ENCODE measurements at places on chromosomes 16 and 17. TPM values are rescaled to one million over a fixed set of nuclear protein-coding genes. Genes with fewer than 3 reads are reported as not detected.

TSR3 gene
- total RNA-seq, result 89.3 TPM

CCL2 gene
- 65.2 TPM for total RNA-seq

PRAC1 gene
- total RNA-seq, result not detected

CD300E gene
- total RNA-seq, result not detected

CA5A gene
- total RNA-seq, result not detected

CDK12 gene
- total RNA-seq, result 34.5 TPM

SMIM36 gene
- total RNA-seq, result not detected

DPEP3 gene
- total RNA-seq, result not detected

TP53TG3B gene
- total RNA-seq, result 0.37 TPM

EDC4 gene
- 65.8 TPM for total RNA-seq

PRR29 gene
- total RNA-seq, result 0.73 TPM

RAPGEFL1 gene
- total RNA-seq, result 2.4 TPM

CAVIN1 gene
- total RNA-seq, result 487 TPM

PDILT gene
- total RNA-seq, result not detected

PIGW gene
- 25.2 TPM for total RNA-seq

CCDC200 gene
- total RNA-seq, result not detected

PRKCA gene
- 40.8 TPM for total RNA-seq

JMJD8 gene
- 68.3 TPM for total RNA-seq

NEUROD2 gene
- not detected for total RNA-seq

HEATR9 gene
- total RNA-seq, result not detected

KRT39 gene
- total RNA-seq, result not detected

PLLP gene
- total RNA-seq, result 1.7 TPM

PRSS27 gene
- 1.0 TPM for total RNA-seq

PRSS8 gene
- 0.24 TPM for total RNA-seq
